ENCODE measurements at places on chromosomes 13 and 19.
A peak's percentile ranks its signal among the peaks of the same experiment; 100 is the strongest.

- DNase-seq: no peak
Measured at GRCh38 chr19:48896191-48896720, 2.3 kb downstream of the TULP2 start.

GRCh38 chr19:55503502-55504251, 15.4 kb downstream of the SSC5D start:
- DNase-seq: peak; percentile 85

GRCh38 chr13:113978741-113979481, 5.0 kb upstream of the C13orf46 start:
- no peak for DNase-seq

- DNase-seq: peak; percentile 44
Measured at GRCh38 chr19:42386974-42387707, 3.0 kb downstream of the CNFN start.

DNA sequence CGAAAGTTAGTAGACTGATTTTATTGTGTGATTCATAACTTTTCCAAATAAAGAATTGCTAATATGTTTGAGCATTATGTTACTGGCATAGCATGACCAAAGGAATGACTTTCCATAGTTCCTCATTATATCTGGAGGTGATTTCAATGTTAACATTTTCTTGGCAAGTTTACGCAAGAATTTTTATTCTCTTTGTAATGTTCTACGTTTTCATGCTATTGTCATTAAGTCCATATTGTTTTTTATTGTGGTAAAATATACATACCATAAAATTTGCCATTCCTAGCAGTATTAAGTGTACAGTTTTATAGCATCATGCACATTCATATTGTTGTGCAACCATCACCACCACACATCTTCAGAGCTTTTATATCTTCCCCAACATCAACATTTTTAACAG, 14.8 kb downstream of the KCTD12 start:
- no peak for DNase-seq

- DNase-seq: no peak
Measured at GRCh38 chr19:35704218-35704617, at the start of gene ZBTB32. TSS of gene ZBTB32 (plus strand) at chr19:35704558. CDS start at chr19:35714627, 10,069 bp downstream.

GRCh38 chr13:33125821-33126570, 109.8 kb downstream of the KL start:
- no peak for DNase-seq

- no peak for DNase-seq
Measured at GRCh38 chr19:56973713-56974555, 133.4 kb upstream of the PEG3 start.

DNA sequence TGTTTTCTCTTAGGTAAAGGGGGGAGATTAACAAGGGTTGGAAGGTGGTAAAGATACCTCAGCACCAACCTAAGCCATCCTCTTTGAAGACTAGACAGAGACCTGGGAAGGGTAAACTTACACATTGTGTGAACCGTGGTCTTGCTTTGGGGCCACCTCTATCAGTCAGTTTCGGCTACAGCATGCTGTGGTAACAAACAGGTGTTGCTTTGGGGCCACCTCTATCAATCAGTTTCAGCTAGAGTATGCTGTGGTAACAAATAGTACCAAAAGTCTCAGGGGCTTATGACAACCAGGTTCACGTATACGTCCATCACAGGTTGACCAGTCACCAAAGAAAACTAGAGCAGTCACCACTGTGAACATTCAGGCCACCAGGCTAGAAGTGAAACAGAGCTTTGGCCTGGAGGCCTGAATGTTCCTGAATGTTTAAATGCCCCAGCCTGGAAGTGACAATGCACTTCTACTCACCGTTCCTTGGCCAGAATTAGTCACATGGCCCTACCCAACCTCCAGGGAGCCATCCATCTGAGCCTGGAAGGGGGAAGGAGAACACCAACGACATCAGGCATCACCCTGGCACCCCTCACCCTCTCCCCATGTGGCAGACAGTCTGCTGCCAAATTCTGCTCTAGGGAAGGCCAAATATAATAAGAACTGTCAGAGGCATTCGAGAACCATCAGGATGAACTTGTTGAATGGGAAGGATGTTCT, 3.8 kb downstream of the FXYD7 start:
- DNase-seq: no peak

Data from stimulated activated CD8-positive, alpha-beta memory T cell treated with anti-CD3 and anti-CD28 coated beads, Interleukin-15, amount 100 ng/mL, for 4 hours (primary cell).